H54 (cell line): ENCODE measurements at places on chromosomes 11 and 22.

DNA sequence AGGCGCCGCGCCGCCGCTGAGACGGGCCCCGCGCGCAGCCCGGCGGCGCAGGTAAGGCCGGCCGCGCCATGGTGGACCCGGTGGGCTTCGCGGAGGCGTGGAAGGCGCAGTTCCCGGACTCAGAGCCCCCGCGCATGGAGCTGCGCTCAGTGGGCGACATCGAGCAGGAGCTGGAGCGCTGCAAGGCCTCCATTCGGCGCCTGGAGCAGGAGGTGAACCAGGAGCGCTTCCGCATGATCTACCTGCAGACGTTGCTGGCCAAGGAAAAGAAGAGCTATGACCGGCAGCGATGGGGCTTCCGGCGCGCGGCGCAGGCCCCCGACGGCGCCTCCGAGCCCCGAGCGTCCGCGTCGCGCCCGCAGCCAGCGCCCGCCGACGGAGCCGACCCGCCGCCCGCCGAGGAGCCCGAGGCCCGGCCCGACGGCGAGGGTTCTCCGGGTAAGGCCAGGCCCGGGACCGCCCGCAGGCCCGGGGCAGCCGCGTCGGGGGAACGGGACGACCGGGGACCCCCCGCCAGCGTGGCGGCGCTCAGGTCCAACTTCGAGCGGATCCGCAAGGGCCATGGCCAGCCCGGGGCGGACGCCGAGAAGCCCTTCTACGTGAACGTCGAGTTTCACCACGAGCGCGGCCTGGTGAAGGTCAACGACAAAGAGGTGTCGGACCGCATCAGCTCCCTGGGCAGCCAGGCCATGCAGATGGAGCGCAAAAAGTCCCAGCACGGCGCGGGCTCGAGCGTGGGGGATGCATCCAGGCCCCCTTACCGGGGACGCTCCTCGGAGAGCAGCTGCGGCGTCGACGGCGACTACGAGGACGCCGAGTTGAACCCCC lies 798 bp downstream of the BCR start:
- no peak for DNase-seq

DNA sequence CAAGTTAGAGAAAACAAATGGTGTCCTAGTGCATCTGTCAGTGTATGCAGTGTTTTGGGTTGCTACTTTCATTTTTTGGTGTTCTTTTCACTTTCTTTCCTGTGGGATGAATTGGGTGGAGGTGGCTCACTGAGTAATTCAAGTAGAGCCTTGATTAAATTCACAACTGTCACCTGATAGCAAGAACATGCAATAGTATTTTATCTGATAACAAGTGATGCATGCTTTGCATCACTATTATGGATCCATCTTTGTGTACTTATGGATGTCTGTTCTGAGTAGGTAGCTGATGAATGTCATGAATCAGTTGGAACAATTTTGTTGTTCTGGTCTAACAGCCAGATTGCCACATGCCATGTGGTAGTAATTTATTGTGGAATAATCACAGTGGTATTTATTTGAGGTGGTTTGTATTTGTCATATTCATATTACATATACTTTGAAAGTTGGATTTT lies 87.5 kb downstream of the DDX10 start:
- no peak for DNase-seq

GRCh38 chr11:94938095-94939055 lies 35.0 kb downstream of the CWC15 start:
- no peak for DNase-seq

DNA sequence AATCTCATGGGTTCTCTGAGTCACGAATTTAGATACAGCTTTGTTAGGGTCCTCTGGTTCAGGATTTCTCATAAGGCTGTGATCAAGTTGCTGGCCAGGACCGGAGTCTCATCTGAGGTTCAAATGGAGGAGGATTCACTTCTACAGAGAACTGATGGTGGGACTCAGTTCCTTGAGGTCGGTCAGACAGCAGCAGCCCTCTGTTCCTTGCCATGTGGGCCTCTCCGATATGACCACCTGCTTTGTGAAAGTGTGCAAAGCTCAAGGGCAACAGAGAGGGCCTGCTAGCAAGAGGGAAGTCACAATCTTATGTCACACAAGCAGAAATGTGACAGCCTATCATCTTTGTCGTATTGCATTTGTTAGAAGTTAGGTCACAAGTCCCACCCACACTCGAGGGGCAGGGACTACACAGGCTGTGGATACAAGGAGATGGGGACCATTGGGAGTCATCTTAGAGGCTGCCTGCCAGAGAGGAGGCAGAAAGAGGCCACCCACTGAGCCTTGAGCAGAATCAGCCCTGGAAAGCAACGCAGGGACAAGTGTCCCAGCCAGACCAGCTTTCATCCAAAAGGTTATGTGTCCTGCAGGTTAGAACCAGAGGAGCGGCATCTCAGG lies 34.5 kb downstream of the RPUSD4 start:
- DNase-seq: no peak

DNA sequence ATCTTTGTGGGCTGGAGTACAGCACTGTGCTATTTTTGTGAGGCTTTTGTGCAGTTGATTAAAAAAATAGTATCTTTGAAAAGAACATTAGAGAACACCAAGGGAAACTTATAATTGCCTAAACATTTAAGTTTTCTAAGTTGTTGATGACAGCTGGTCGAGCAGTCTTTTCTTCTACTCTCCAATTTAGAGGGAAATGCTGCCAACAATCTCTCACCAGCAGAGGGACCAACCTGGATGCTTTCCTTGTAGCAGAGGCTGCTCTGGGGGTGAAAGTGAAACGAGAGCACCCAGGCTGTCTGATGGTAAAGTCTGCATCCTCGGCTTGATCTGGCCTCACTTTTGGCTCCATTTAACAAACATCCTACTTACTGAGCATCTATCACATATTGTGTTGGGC lies 1286.5 kb upstream of the TENM4 start:
- DNase-seq: no peak

- DNase-seq: no peak
These were observed 6.0 kb upstream of the DEUP1 start for GRCh38 chr11:93324500-93324899.

DNA sequence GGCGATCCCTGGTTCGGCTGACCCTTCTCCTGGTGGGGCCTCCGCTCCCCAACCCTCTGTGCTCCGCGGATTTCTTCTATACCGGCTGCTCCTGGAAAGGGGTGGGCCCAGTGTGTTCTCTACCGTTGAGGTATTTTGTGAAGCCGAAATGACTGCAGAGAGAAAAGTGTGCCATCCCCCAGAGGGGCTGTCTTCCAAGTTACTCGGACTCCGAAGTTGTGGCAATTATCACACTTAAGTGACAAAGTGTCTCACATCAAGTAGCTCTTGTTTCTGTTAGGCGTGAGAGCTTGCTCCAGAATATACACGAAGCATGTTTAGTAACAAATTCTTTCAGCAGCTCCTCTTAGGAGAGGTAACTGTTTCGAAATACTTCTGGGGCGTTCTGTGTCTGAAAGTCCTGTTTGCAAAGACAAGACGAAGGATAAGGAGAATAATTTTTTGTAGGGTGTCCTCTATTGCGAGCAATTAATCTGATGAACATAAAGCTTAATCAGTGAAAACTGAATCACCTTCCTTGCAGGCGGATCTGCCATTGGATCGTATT lies 434 bp downstream of the XPNPEP3 start:
- no peak for DNase-seq

DNA sequence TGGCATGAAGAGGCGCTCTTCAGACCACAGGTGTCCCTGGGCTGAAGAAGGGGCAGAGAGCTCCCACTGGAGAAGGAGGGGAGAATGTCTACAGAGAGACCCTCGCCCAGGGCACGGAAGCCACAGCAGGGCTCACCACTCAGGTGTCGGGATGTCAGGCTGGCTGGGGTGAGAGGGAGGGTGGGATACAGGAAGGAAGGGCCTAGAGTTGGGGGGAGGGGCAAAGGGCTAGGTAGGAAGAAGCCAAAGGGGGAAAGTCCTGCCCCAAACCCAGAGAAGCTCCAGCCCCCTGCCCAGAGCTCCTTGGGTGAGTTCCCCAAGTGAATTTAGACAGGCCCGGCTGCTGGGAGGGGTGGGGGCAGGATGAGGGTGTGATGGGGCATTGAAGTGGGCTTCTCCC lies 232.0 kb downstream of the CEP164 start:
- no peak for DNase-seq

GRCh38 chr22:36480941-36481392 lies 473 bp downstream of the TXN2 start:
- no peak for DNase-seq

DNA sequence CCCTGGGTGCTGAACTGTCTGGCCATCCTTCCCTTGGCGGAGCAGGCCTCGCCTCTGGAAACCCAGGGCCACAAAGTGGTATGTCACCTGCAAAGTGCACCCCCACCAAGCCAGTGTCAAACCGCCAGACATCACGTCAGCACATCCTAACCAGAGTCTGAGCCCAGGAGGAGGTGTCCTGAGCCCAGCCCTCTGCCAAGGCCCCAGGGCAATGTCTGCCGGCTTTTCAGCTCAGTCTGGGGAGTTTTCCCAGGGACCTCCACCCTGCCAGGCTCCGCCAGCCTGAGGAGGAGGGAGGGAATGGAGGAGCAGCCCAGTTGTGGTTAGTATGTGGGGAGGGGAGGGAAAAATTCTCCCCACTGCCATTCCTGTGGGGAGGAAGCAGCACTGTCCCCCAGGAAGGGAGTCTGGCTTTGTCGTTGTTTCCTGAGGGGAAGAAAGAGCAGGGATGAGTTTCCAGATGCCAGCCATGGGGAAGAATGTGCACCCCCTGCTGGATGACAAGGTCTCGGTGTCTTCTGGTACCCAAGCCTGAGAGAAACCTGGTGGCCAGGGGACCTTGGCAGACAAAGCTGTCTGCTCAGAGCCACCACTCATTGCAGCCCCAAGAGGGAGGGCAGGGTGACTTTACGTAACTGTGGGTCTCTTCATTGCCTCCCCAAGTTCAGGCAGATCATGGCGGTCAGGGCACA lies 81.4 kb upstream of the CD82 start:
- DNase-seq: no peak

- no peak for DNase-seq
These were observed 35.2 kb downstream of the KCNJ4 start for GRCh38 chr22:38419858-38420160.

DNA sequence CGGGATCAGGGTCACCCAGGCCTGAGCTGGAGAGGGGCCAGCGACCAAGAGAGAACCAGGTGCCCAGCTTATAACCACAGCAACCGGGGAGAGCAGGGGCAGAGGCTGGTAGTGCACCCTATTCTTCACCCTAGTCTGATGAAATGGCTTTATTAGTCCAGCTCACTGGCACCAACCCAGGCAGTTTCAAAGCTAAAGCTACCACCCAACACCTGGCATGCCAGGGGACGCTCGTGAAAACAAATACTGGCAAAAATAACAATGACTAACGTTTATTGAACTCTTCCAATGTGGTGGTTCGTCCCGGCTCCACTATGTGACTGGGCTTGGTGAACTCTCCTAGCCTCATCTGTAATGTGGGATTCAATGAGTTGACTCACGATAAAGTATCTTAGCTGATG lies 30.6 kb downstream of the SCGB1A1 start:
- DNase-seq: peak; percentile 70

GRCh38 chr11:122789907-122790306 lies 48.4 kb upstream of the CRTAM start:
- DNase-seq: no peak

DNA sequence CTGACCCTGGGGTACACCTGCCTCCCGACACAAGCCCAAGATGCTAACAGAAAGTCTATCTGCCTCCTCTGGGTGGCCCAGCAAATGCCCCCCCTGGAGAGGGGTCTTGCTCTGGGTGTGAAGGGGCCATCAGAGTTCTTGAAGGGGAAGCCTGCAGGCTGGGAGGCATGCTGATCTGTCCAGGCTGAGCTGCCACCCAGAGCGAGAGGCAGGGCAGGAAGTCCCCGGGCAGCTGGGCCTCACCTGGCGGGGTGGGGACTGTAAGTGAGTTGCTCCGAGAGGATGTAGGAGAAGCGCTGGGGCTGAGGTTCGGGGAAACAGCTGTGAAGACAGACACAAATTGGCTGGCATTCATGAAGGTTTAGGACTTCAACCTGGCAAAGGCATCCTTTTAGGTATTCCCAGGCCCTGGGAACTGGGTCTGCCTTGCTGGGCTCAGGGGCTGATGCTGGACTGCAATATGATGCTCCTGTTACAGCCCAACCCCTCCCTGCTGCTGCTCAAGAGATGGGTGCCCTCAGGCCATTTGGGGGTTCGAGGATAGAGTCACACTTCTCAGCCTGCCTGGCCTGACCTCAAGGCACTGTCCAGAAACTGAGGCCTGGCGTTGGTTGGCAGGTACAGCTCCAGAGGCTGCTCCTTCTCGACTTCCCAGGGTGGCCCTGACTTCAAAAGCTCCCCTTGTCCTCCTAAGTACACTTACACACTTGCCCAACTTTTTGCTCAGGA lies 60.2 kb upstream of the LYVE1 start:
- no peak for DNase-seq

DNA sequence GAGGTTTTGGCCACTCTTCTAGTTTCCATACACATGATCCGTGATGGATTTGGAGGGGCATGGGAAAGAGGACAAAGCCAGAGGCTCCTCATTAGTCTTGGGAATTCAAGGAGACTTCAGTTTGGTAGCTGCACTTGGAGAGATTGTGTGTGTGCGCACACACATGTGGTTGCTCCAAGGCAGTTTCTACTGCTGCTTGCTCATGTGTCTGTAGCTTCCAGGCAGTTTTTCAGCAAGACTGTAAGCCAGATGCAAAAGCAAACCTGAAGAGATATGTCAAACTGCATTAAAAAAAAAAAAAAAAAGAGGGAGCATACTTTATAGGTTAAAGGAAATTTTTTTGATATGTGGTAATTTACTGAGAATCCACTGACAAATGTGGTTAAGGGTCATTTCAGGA lies 95.7 kb downstream of the OSBP2 start:
- DNase-seq: no peak

DNA sequence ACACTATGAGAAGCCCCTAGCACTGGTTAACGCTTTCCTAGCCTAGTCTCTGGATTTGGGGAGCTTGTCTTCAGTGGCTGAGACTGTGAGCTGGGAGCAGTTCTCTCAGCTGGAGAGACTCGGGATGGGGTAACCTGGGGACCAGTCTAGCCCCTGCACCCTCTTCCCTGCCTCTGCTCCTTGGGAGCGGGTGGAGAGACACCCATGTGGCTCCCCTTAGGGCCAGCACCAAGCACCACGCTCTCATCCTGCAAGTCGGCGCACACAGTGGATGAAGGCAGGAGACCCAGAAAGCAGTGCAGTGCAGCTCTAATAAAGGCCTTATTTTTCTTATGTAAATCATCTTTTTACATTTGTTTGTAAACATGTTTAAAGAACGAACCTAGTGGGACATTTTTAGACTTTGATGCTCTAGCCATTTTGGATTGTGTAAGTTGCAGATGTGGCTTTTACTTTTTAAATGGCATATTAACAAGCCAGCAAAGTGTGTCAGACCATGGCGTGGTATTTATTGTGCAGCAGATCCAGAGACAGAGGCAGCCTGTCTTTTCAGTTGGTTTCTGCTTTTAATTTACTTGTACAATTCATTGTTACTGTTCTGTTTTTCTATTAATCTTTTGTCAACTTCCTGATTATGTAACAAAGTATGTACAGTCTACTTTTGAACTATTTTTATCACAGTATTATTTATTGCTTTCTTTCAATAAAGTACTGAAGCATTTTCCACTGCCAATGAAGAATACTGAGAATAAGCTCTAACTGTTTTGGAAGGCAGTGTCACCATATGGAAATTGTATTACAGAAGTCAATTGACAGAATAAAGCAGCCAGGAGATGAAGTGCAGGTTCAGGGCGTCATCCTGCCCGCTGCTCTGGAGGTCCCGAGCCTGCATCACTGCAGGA lies 14.4 kb upstream of the CTTN start:
- no peak for DNase-seq
